Breast epithelium (tissue), 4 donors: ENCODE measurements at places on chromosomes 4 and X. TPM values are rescaled to one million over a fixed set of nuclear protein-coding genes. Genes with fewer than 3 reads are reported as not detected.

GRCh38 chrX:10152086-10152485, 4.7 kb upstream of the CLCN4 start:
- no peak for DNase-seq

DNA sequence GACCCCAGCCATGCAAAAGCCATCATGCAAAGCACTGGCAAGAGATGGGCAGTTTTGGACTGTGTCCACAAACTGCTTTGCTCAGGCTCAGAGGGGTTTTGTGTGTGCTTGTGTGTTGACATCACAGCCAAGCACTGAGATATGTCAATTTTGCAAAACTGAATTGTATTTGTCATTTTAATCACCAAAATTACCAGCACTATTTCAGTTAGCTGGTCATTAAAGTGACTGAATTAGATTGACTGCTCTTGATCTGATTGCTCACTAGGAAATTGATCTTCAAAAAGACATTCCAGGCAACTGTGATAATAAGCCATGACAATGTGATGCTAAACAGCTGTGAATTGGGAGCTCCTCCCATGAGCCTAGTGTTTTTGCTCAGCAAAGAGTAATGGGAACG, 337.3 kb upstream of the GNPDA2 start:
- no peak for DNase-seq

- no peak for DNase-seq
Measured at GRCh38 chr4:10622728-10623127, 61.8 kb downstream of the CLNK start.

DNA sequence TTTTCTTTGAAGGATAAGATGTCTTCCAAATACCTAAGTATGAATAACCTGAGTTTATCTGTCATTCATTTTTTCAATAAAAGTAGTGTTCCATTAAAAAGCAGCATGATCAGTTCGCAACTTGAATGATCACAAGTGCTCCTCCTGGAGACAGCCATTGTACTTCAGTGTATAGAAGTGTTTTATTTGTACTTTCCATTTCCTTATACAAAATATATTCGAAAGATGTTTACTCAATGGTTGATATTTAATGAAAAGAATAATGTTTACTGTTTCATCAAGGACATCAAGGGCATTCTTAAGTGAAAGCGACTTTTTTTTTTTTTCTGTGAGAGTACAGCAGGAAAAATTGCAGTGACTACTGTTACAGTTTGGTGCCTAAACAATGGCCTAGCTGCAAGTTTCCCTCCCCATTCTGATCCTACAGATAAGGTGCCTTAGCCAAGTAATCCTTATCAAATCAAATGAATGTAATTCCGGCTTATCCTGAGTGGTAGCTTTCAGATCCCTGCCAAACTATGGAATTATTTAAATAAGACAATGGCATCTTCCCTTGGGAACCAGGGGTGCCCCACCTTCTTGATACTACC, 69.0 kb upstream of the IL15 start:
- no peak for DNase-seq

DNA sequence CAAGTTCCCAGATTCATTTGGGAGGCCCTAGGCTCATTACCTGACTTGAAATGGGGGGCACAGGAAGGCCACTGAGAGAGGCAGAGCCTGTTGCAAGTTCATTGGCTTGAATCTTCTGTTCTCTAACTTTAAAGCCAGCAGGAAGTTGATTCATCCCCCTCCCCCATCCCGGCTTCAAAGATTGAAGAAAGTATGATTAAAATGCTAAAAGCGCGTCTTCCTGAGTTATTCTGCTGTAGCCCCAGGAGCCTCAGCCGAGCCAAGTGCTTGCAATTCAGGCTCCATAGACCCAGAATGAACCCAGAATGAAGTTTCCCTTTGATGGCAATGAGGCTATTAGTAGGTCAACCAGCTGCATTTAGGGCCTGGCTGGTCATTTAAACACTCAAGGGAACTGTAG, 14.7 kb downstream of the CHST7 start:
- DNase-seq = no peak

GRCh38 chrX:152276277-152276676, 137.9 kb upstream of the MAGEA10 start:
- no peak for DNase-seq

- DNase-seq = no peak
Measured at GRCh38 chrX:11329021-11329420, 35.8 kb downstream of the AMELX start.

DNA sequence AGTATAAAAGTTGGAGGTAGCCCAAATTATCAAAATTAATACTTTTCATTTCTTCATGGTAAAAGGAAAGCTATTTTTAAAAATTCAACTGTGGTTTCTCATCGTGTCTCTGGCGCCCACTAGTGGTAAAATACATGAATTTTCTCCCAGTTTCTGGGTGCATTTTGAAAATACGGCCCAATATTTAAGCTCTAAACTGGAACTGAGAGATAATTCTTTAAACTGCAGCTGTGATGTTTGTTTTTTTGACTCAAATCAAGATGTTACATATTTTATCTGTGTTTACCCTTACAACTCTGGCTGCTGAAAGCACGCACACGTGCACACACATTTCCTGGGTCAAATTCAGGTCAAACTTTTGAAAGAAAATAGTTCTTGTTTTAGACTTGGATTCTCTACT, 123.9 kb upstream of the ACSL4 start:
- DNase-seq = no peak

- no peak for DNase-seq
Measured at GRCh38 chr4:140053185-140053584, 100.8 kb downstream of the MAML3 start.

DNA sequence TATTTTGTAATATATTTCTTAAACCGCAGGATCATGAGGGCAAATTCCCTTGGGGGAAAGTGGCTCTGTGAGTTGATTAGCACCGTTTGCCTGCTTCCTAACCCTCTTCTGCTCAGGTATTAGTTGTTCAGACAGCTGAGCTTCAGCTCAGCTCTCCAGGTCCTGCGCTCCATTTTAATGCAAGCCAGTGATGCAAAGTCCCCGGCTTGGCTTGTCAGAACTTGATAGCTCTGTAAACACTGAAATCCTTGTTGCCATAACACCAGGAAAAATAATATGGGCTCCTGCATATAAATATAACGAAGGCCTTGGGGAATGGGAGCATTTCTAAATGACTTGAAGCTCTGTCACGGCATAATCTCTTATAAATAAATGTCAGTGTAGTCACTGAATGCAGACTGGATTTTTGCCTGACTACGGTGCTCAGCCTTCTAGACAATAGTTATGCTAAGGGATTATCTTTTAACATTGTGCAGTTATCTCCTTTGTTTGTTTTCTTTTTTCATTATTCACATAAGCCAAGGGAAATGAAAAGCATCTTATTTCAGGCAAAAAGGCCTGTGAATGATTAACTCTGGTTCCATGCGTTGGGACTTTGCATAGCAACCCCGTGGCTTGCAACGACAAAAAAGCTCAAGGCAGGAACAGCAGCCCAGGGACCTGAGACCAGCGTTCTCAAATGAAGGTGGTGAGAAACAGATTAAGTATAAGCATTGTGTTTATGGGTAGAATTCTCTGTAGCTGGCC, 253.2 kb downstream of the SPRY1 start:
- no peak for DNase-seq

DNA sequence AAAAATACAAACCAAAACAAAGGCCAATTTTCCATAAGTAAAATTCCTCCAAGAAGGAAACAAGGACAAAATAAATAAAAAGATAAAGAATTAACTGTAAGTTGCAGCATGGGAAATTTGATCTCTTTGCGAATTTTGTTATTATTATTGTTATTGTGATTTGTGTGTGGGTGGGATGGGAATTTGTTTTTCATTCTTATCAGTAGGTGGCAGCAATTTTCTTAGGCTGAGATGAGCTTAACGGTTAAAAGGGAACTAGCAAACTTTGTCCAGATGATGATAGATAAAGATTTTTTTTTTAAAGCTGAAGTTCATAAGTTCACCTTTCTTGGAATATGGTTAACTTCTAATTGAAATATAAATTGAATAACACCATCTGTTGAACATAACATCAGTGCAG, 83.2 kb upstream of the IL1RAPL2 start:
- no peak for DNase-seq

DNA sequence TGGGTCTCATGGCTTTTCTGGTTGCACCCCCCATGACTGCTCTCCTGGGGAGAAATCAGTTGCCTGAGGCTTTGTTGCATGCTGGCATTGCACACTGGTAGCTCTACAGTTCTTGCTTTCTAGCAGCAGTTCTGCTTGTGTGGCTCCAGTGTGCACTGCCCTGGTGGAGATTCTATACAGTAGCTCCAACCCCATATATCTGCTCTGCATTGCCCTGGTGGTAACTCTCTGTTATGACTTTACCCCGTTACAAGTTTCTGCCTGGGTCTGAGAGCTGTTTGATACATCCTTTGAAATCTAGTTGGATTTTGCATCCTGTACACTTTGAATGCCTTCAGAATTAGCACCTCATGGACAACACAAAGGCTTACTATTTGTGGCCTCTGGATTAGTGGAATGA, 241.4 kb upstream of the EPHA5 start:
- DNase-seq = no peak

GRCh38 chr4:81257816-81258215, 42.8 kb upstream of the PRKG2 start:
- no peak for DNase-seq

DNA sequence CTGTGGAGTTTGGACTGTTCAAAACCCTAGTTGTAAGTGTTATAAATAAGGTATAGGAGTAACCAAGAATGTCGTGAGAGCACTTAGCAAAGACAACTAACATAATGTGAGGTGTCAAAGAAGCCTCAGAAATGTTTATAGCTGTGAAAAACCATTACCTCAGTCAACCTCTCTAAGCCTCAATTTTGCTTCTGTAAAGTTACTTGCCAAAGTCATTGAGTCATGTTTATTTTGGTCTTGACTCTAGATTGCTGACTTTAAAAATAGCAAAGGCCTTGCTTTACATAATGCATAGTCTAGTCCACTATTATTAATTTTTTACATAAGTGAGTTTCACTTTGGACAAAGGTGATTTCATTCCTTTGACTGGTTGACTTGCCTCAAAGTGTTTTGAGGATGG, 257.6 kb upstream of the CXXC4 start:
- DNase-seq = no peak

GRCh38 chr4:59122626-59123025, 2012.4 kb upstream of the IGFBP7 start:
- DNase-seq = no peak

DNA sequence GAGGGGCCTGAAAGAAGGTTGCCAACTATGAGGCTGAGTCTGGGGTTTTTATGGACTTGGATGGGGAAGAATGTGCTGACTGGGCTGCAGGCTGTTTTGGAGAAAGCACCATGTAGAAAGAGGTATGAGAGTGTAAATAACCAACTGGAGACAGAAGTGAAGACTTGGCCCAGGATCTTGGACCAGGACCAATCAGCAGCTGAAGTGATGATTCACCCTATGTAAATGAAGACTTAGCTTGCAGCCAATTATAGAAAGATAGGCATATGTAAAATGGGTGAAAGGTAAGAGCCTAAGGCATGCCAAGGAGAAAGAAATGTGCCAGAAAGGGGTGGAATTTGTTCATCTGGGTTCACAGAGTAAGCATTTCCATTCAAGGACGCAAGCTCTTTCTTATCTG, 856.7 kb upstream of the PRKX start:
- DNase-seq = no peak

DNA sequence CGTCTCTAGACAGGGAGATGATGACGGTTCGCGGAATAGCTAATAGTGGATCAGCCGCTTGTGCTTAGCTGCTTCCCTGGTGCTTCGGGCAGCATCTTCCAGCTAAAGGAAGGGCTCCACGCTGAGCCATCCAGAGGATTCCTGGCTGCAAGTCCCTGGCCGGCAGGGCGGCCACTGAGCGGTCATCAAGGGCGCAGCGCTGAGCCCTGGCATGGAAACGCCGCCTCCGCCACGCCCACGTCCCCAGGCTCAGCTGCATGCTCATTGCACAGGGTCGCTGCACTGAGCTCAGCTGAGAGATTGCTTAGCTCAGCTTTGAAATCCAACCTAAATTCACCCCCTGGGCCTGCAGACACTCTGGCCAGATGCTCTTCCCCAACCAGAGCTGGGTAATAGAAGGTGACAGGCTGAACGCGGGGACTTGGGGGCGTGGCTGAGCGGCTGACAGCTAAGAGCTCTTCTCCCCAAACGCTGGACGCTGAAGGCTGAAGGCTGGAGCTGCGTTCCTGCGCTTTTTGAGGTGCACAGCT, 118.2 kb upstream of the KIT start:
- DNase-seq = peak; percentile 61

- no peak for DNase-seq
Measured at GRCh38 chr4:141730805-141731204, 94.4 kb downstream of the IL15 start.

DNA sequence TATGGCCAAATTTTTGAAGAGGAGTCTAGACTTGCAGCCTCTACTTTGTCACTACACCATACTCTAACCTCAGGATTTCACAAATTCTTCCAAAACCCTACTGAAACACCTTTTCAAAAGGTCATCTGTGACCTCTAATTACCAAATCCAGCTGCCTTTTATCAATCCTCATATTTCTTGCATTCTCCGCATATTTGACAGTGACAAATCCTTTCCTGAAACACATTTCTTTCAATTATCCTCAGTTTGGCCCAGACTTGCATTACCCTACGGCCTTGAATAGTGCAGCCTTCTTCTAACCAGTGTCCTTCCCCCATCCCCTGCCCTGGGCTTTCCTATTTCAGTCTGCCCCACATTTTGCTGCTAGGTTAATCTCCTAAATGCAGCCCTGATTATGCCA, 25.5 kb downstream of the MID2 start:
- no peak for DNase-seq

Gene TIGD4
- total RNA-seq = 0.66 TPM

Gene RASSF6
- total RNA-seq = 11.7 TPM

Gene SYNPO2
- 90.1 TPM for total RNA-seq

Gene MAP7D2
- 1.3 TPM for total RNA-seq

Gene ZNF674
- 3.8 TPM for total RNA-seq

Gene RBMXL3
- not detected for total RNA-seq

Gene SPANXD
- total RNA-seq = not detected

Gene SHOX
- 0.80 TPM for total RNA-seq

Gene CT45A1
- total RNA-seq = not detected

Gene MAOA
- 128 TPM for total RNA-seq

Gene STAP1
- total RNA-seq = 0.32 TPM
